ENCODE measurements at places on chromosomes 3 and 15.
A peak's percentile ranks its signal among the peaks of the same experiment; 100 is the strongest.

- DNase-seq, result peak; percentile 65
Measured at GRCh38 chr15:44468709-44469385, 41.4 kb downstream of the CTDSPL2 start.

- no peak for DNase-seq
Measured at GRCh38 chr3:4528819-4529600, 35.9 kb downstream of the ITPR1 start.

DNA sequence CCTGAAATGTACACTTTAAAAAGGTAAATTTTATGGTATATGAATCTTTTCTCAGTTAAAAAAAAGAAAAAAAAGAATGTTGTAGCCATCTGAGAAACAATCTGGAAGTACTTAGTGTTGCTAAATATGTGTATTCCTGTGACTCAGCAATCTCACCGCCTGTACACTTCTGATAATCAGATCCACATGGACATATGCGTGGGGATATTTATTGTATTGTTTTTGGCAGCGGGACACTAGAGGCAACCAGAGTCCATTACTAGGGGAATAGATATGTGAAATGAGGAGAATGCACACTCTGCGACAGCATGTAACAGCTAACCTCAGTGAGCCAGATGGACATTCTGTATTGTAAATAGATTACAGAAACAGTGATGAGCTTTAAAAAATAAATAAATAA is 65.4 kb downstream of the AQP9 start:
- peak; percentile 95 for DNase-seq

DNA sequence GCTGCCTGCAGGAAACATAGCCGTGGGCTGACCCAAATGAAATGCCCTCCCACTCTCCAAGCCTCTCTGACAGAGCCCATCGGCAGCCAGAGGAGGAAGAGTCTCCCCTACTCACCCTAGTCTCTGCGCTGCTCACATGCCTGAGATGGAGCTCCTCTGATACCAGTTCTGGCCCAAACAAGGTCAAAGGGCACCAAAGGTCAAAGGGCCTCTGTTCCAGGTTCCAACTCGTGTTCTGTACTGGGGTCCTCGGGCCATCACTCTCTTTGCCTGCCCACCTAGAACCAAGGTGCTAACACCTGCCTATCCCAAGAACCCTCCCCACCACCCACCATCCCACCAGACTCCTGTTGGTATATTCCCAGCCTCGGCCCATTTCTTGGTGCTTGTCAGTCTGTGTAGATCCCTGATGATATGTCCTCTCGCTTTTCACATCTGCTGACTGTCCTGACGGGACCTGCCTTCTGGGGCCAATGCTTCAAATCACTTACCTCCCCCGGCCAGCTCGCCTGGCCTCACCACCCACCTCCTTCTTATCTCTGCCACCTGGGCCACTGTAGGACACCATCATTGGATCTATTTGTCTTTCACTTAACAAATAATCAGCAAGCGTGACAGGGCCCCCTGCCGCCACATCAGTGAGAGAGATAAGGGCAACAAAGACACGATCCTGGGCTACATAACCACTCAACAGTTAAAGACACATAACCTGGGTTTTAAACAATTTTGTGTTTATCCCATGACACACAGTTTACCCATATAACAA is 90.4 kb downstream of the SRGAP3 start:
- DNase-seq, result no peak

DNA sequence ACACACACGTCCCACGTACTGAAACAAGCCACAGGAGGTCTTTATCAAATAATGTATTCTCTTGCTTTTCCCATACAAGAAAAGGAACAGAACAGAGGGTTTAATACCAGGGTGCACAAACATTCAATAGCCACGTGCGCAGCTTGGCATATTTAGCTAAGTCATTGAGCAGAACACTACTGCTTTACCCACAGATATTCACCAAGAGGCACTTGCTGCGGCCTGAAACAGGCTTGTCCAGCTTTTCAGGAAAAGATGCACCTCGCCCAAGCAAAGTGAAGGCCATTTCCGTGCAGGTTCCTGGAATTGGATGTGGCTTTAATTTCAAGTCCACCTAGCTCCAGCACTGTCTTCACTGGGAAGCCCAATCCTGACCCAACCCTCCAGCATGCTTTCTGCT is 17.6 kb downstream of the ZDHHC3 start:
- no peak for DNase-seq

- no peak for DNase-seq
Measured at GRCh38 chr3:171189394-171190080, 163.0 kb upstream of the SLC2A2 start.

GRCh38 chr3:117126946-117127546 is 417.5 kb downstream of the TUSC7 start:
- no peak for DNase-seq

DNA sequence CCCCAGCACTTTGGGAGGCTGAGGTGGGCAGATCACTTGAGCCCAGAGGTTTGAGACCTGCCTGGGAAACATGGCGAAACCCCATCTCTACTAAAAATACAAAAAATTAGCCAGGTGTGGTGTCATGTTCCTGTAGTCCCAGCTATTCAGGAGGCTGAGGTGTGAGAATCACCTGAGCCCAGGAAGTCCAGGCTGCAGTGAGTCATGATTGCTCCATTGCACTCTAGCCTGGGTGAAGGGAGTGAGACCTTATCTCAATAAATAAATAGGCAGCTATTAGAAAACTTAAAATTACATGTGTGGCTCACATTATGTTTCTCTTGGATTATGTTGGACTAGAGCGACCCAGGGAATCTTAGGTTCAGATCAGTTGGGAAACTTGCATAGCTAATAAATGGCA is 69.7 kb downstream of the RPLP1 start:
- DNase-seq, result no peak

- no peak for DNase-seq
Measured at GRCh38 chr15:31084176-31084575, 17.3 kb downstream of the TRPM1 start.

DNA sequence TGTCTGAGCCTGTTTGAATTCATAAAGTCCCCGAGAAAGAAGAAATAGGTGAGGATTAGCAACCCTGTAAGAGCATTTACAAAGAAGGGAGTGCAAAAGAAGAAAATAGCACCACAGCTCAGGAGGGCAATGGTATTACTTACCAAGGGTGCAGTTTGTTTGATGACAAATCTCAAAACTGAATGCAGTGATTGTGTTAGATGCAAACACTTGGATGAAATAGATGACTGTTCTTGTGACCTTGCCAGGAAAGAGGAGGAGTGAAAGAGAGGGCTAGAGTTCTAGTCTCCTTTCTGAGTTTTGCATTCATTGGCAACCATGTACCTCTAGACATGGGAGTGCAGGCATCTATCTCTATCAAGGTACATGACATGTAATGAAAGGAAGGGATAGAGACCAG is 1030.8 kb upstream of the CFAP20DC start:
- DNase-seq, result no peak

GRCh38 chr15:48925714-48926223 is 38.0 kb downstream of the SHC4 start:
- peak; percentile 89 for DNase-seq

DNA sequence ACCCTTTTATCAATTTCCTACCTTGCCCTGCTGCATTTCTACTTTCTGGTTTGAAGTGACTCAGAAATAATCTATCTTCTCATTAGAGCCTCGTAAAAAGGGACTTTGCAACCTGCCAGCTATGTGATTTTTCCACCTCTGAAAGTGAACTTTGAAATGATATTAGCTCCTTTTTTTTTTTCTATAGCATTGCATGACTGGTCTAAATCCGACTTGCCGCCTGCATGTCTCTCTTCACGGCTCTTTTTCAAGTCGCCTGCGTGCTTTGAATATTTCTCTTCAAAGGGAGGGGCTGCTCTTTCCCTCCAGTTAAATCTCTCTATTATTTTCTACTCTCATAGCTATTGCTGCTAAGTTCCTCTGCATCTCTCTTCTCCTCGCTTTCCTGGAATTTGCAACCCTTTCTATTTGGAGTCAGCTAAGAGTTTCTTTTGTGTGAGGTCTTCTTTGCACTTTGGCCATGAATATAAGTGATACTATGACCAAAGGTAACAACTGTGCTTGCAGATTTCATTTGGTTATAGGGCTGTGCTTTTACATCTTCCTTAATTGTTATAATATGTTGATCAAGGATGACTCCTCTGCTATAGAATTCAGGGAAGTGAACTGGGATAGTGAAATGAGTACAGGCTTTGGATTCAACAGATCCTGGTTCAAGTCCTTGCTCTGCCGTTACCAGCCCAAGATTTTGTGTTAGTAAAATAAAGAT is 541.1 kb downstream of the AGBL1 start:
- DNase-seq, result no peak

DNA sequence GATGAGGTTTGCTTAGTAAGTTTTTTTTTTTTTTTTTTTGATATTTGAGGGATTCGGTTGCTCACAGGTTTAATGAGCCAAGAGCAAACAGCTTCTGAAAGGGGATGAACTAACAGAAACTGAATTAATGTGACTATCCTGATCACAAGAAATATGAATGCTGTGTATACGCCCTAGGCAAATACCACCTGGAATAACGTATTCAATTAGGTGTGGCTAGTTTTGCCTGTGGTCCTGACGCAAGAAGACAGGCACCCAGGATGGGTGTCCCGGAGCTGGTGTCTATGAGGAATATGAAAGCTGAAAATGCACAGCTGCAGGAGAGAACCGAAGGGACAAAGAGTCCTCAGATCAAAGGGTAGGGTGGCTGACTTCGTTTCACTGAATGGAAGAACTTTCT is 14.6 kb downstream of the LSG1 start:
- no peak for DNase-seq

DNA sequence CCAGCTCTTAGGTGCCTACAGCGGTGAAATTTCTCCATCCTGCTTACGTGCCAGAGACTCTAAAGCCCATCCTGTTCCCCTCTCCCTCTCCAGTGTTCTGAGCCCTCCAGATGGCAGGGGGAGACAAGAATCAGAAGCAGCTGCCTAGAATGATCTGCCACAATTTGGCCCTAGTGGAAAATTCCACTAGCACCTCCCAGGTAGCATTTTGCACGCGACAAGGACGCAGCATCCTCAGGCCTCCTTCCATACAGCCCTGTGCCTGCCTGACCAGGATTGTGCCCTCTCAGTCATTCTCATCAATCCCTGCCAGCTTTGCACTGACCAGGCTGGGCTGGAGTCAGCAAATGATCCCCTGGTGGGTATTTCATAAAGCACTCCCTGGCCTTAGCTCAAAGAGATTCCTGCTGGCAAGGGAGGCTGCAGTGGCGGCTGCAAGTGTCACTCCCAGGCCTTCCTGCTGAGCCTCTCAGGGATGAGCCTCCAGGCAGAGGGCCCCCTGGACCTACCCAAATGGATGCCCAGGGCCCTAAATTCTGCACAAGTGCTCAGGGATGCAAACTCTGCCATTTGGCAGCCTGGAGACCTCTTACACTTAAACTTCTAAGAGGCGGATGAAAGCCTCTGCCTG is 130.2 kb upstream of the ATP2B2 start:
- DNase-seq, result no peak

GRCh38 chr3:117322866-117323265 is 613.3 kb downstream of the TUSC7 start:
- DNase-seq, result no peak

DNA sequence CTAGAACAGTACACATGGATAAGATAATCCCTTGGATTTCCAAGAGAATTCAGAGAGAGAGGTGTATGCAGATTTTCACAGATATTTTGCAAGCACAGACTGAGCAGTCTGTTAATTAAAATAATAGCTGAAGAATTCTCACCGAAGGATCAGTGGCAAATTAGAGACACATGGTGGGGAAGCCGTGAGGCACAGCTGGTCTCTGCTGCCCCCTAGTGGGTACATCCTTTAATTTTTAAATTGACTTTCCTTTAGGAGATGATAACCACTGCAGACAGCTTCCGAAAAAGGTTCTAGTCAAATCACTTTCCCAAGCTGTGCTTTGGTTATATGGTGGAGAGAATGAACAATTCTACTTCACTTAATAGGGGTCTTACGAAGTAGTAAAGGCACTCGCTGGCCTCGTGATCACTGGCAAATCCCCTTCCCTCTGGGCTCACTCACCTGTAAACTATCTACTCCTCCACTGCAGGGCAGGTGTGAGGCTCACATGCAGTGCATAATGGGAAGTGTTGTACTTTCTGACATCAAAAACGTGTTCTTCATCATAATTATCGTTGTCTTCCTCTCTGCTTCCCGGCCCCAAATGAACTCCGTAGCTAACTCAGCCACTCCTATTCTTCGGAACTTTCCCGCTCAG is 19.5 kb downstream of the MESD start:
- peak; percentile 55 for DNase-seq

GRCh38 chr3:17955411-17955810 is 213.0 kb upstream of the TBC1D5 start:
- no peak for DNase-seq

DNA sequence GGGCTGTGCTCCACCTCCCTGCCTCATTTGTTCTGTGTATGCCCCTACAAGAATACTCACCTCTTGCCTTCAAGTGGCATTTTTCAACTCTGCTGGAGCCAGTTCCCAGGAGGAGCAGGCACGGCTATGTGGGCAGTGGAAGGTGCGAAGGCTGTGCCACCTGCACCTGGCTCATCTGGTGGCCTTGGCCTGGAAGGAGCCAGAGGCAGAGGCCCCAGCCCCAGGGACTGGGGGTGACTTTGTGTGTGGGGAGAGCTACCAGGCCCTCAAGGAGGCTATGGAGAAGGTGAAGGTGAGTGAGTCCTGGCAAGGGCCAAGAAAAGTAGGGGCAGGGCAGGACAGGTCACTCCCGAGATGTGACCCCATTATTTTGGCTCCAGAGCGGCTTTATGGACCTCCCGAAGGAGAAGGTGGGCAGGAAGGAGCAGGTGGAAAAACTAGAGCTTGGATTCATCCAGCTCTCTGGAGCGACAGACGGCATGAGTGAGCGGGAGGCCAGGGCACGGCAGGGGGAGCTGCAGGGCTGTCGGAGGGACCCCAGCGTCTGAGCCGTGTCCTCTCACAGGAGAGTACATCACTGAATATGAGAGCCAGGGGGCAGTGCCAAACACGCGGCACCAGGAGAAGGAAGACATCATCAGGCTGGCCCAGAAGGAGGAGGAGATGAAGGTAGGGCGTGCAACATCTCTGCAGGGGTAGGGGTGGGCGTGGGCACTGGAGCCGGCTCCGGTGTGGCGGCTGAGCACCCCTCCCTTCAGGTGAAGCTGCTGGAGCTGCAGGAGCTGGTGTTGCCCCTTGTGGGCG is 57.3 kb upstream of the UBE2Q2 start:
- DNase-seq, result no peak

DNA sequence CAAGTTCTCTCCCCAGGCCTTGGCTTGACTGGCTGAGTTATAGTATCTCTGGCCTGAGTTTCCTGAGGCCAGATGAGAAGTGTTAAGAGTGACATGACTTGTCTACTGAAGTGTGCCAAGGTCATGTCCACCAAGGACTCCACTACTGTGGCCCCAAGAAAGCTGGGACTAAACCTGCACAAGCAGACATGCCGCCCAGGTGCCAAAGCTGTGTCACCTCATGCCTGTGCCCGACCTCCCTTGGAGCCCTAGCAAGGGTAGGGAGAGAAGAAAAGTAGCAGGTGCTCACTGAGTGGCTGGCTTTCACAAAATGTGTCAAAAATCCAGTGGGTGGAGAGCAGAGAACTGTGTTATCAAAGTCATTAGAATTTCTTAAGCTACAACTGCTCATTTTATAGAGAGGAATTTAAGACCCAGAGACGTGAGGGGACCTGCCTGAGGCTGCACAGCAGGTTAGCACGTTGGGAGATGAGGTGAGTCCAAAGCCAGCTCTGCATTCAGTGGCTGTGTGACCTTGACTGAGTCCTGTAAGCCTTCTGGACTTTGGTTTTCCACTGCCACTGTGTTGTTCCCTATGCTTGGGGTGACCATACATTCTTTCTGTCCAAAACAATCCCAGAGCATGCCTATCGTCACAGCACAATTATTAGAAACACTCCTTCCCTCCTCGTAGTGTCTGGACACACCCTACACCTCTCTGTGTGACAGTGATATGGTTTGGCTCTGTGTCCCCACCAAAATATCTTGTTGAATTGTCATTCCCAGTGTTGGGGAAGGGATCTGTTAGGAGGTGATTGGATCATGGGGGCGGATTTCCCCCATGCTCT is 5.0 kb upstream of the LYSMD4 start:
- DNase-seq, result no peak

GRCh38 chr3:27134171-27134796 is 234.9 kb downstream of the NEK10 start:
- peak; percentile 52 for DNase-seq

Measured in brain microvascular endothelial cell (primary cell).